ENCODE measurements at places on chromosomes 6 and 20. TPM values are rescaled to one million over a fixed set of nuclear protein-coding genes. Genes with fewer than 3 reads are reported as not detected.
A peak's percentile ranks its signal among the peaks of the same experiment; 100 is the strongest.

DNA sequence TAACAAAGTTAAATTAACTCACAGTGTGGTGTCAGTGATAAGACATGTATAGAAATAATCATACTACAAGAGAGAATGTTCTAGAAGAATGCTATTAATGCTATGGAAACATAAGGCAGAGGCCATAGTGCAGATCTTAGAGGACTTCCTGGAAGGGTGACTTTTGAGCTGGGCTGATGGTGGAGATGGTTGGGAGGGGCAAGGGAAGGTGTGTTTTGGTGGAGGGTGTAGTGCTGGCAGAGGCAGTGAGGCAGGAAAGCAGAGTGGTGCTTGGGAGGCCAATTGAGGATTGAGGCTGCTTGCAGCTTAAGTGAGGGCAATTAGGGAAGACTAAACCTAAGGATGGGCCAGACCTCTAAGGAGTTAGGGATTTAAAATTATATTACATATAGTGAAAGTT, 58.5 kb upstream of the FNDC1 start:
- H3K4me3 ChIP-seq = no peak overlapping the region
- DNase-seq = no peak

GRCh38 chr20:63114693-63115311, 101.1 kb downstream of the YTHDF1 start:
- no peaks in the 10 kb centered on the region for H3K4me1 ChIP-seq
- H3K27me3 ChIP-seq = no peaks in the 10 kb centered on the region
- H3K27ac ChIP-seq = no peak overlapping the region
- H3K4me3 ChIP-seq = no peak overlapping the region
- H3K36me3 ChIP-seq = no peaks in the 10 kb centered on the region
- DNase-seq = no peak

DNA sequence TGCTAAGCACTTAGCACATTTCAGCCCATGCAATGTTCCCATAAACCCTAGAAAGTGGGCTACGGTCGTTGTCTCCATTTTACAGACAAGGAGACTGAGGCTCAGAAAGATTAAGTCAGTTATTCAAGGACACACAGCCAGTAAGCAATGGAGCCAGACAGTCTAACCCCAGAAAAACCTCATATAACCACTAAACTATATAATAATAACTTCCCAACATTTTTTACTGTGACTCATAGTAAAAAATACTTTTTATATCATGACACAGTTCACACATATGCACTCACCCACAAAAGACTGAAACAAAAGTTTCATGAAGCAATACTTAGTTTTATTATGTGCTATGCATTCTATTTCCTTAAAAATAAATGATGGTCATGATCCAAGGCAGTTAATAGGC, 66.2 kb upstream of the EYA2 start:
- no peaks in the 10 kb centered on the region for H3K27me3 ChIP-seq
- peak; percentile 58 for DNase-seq

DNA sequence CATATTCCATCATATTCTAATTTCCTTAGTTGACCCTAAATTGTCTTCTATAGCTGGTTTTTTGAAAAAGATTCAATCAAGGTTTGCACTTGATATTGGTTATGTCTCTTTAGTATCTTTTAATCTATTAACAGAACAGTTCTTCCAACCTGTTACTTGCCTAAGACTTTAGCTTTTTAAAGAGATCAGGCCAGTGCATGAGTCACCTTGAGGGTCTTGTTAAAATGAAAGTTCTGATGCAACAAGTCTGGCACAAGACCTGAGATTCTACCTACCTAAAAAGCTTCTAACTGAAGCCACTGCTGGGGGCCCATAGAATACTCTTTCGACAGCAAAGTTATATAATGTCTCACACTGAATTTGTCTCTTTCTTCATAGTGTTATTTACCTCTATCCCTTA, 3.2 kb downstream of the USP45 start:
- no peak overlapping the region for H3K27ac ChIP-seq
- H3K4me3 ChIP-seq = no peak overlapping the region
- peaks cover 2% of the 10 kb centered on the region for H3K36me3 ChIP-seq
- H3K27me3 ChIP-seq = no peaks in the 10 kb centered on the region
- peak; percentile 14 for DNase-seq

DNA sequence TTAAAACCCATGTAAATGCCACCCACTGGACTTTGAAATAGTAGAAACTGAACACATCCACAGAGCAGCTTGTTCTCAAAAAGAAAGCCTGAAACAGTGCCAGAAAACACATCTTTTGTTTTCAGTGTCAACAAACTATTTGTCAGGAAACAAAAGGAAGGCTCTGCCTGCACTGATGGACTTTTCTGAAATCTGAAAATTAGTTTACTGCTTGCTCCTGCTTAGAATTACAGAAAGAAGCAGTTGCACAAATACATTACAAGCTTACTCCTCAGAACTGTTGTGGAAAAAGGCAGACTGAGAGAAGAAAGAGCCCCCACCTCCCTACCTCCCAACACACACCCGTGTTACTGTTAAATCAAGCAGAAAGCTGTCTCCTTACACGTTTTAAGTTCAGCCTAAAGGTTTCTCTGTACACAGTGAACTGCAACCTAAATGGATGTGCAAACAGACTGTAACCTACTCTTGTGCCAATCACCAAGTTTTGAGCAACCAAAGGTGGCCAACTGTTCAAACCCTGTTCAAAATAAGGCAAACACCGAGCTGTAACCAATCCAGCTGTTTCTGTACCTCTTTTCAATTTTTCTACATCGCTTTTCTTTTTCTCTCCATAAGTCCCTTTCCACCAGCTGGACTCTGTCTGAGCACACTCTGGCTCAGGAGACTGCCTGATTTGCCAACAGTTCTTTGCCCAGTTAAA, 43.7 kb downstream of the FRK start:
- H3K4me3 ChIP-seq = no peak overlapping the region
- peak; percentile 90 for DNase-seq
- H3K27ac ChIP-seq = no peak overlapping the region
- no peaks in the 10 kb centered on the region for H3K36me3 ChIP-seq
- H3K27me3 ChIP-seq = no peaks in the 10 kb centered on the region

GRCh38 chr6:126607289-126607688, 267.4 kb downstream of the CENPW start:
- no peak overlapping the region for H3K27ac ChIP-seq
- no peaks in the 10 kb centered on the region for H3K4me1 ChIP-seq
- no peak for DNase-seq
- H3K27me3 ChIP-seq = no peaks in the 10 kb centered on the region
- H3K36me3 ChIP-seq = no peaks in the 10 kb centered on the region

DNA sequence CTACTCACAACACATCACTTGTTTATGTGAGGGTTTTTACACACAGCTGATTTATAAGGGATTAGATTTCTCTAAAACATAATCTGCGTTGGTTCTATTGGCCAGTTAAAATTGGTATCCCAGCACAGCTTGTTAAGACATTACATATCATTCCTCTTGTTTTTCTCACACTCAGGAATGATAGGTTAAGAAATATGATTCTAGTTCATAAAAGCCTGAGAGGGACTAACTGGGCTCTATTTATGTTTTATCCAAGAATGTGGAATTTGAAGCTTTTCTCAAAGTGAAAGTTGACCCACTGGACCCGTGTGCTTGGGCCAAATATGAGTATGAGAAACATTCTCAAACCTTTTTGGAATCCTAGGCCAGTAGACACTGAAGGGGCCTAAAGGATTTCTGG, 117.3 kb downstream of the TMEM170B start:
- H3K4me3 ChIP-seq = no peak overlapping the region
- H3K36me3 ChIP-seq = no peaks in the 10 kb centered on the region
- peak overlapping the region; percentile 92 for H3K27ac ChIP-seq
- no peaks in the 10 kb centered on the region for H3K27me3 ChIP-seq

GRCh38 chr20:48635361-48635760, 192.4 kb downstream of the PREX1 start:
- H3K4me3 ChIP-seq = no peak overlapping the region
- no peaks in the 10 kb centered on the region for H3K36me3 ChIP-seq
- no peak for DNase-seq
- no peaks in the 10 kb centered on the region for H3K4me1 ChIP-seq
- H3K27ac ChIP-seq = no peak overlapping the region

GRCh38 chr6:140537834-140538705, 1163.6 kb upstream of the CITED2 start:
- no peaks in the 10 kb centered on the region for H3K27me3 ChIP-seq
- peaks cover 19% of the 10 kb centered on the region for H3K4me1 ChIP-seq
- H3K36me3 ChIP-seq = no peaks in the 10 kb centered on the region

DNA sequence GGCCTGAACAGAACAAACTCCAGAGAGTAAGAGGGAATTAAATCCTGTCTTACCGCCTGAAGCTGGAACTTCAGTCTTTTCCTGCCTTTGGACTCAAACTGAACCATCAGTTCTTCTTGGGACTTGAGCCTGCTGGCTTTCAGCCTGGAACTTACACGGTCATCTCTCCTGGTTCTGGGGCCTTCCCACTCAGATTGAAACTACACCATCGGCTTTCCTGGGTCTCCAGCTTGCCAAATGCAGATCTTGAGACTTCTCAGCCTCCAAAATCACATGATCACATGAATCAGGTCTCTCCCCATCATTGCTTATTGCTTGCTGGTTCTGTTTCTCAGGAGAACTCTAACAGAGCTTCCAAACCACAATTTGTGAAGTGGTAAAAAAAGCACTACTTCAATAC, 276.3 kb downstream of the KIF16B start:
- H3K36me3 ChIP-seq = no peaks in the 10 kb centered on the region
- no peak overlapping the region for H3K27ac ChIP-seq
- H3K27me3 ChIP-seq = no peaks in the 10 kb centered on the region

- H3K4me3 ChIP-seq = no peak overlapping the region
- H3K27me3 ChIP-seq = no peaks in the 10 kb centered on the region
- peak; percentile 43 for DNase-seq
- no peak overlapping the region for H3K27ac ChIP-seq
Measured at GRCh38 chr6:133033263-133033662, 207.9 kb upstream of the EYA4 start.

DNA sequence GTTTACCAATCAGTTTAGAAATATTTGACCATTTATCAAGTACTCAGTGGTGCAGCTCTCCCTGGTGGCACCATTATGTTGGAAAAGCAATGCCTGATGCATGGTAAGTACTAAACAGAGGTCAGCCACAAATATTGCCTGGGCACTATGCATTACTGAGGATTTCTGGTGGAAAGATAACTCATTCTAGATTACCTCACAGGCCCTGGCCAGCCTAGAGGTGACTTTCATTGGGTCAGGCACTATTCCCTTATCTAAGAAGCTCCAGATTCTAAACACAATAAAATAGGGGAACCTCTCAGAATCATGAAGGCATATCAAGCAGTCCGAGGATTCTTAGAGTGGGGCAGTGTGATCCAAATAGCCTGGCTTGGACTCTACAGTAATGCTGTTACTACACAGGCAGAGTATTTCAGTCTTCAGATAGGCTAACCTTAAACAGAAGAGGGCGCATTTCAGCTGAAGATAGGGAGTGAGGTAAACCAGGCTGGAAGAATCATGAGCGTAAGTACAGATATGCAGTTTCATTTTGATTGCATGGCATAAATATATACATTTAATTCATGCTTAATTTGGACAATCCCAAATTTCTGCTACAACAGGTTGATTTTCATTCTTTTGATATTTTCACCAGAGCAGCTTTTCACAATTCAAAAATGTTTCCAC, 12.1 kb downstream of the LGSN start:
- no peaks in the 10 kb centered on the region for H3K4me1 ChIP-seq
- H3K36me3 ChIP-seq = no peaks in the 10 kb centered on the region
- no peak overlapping the region for H3K27ac ChIP-seq

GRCh38 chr6:90581146-90581545, 5.7 kb downstream of the MAP3K7 start:
- no peaks in the 10 kb centered on the region for H3K27me3 ChIP-seq
- peaks cover 2% of the 10 kb centered on the region for H3K4me1 ChIP-seq
- H3K27ac ChIP-seq = no peak overlapping the region
- no peak overlapping the region for H3K4me3 ChIP-seq
- H3K36me3 ChIP-seq = no peaks in the 10 kb centered on the region

GRCh38 chr20:46770330-46771194, 61.1 kb downstream of the SLC2A10 start:
- H3K27me3 ChIP-seq = no peaks in the 10 kb centered on the region
- no peak overlapping the region for H3K4me3 ChIP-seq
- no peaks in the 10 kb centered on the region for H3K36me3 ChIP-seq
- H3K4me1 ChIP-seq = no peaks in the 10 kb centered on the region

DNA sequence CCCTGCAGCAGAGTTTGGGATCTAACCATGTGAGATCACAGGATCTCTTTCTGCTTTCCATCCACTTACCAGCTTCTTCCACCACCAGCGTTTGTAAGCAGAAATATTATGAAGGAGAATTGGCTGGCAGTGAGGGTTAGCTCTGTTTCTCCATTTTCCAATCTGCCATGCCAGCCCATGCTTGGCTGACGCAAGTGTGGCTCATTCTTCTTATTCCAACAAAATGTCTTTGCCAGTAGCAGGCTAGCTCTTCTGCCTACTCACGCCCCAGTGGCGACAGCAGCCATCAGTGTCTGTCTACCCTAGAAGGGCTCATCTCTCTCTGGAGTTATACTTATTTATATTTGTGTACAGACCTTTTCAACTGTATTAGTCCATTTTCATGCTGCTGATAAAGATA, 286.2 kb downstream of the FARS2 start:
- no peak overlapping the region for H3K27ac ChIP-seq
- H3K36me3 ChIP-seq = no peaks in the 10 kb centered on the region
- H3K4me3 ChIP-seq = no peak overlapping the region
- no peaks in the 10 kb centered on the region for H3K27me3 ChIP-seq
- no peak for DNase-seq

DNA sequence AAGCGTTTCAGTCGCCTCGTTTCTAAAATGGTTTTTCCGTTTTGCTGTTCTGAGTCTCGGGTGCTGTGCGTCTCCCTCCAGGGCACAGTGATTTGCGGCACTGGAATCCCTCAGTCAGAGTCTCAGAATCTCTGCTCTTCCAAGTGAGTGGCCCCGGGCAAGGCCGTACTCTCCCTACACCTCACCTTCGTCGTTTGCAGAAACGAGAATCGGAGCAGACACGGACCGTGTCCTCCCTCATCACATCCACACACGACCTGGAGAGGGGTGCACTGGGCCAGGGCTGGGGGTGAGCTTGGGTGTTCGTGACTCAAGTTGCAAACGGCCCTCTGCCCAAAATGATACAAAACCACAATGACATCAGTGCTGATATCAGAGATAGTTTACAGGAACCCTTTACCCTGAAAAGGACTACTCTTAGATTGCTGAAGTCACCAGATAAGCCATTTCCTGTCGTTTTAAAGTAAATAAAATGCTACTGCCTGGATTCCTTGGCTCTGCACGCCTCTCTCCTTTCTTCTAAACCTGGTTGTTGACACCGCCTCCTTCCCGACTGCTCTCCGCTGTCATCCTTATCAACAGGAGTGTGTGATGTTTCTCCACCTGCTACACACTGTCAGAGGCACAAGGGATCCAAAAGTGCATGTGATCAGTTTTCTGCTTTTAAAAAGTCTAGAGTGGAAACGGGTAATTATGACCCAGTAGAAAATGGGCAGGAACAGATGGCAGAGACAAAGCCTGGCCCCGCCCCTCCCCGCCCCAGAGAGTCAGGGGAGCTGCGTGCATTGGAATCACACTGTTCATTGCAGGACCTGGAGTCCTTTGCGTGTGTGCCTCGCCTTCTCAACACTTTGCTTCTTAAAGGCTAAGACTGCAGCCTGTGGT, 38.4 kb downstream of the KIF25 start:
- H3K36me3 ChIP-seq = no peaks in the 10 kb centered on the region
- peak; percentile 40 for DNase-seq
- H3K27me3 ChIP-seq = no peaks in the 10 kb centered on the region

Gene TFAP2D
- polyA plus RNA-seq = not detected

Gene PRKN
- polyA plus RNA-seq = 0.70 TPM

Gene BNIP5
- polyA plus RNA-seq = not detected

Gene SLC29A1
- 43.6 TPM for polyA plus RNA-seq

Gene MYL9
- 457 TPM for polyA plus RNA-seq

Gene GJA10
- polyA plus RNA-seq = not detected

Gene LINC00237
- not detected for polyA plus RNA-seq

Gene MYH7B
- polyA plus RNA-seq = 0.03 TPM

Gene DPPA5
- polyA plus RNA-seq = not detected

Gene WFDC10B
- polyA plus RNA-seq = not detected

Gene CALHM4
- not detected for polyA plus RNA-seq
